ENCODE measurements at places on chromosomes 3 and 15.

- no peak for DNase-seq
Measured at GRCh38 chr3:1955750-1956149, 142.9 kb upstream of the CNTN4 start.

- DNase-seq = peak; percentile 70
Measured at GRCh38 chr15:41870689-41871081, 23.2 kb downstream of the SPTBN5 start.

- DNase-seq = no peak
Measured at GRCh38 chr3:125129512-125129997, 73.8 kb upstream of the HEG1 start.

GRCh38 chr3:37466660-37467359 lies 292.4 kb upstream of the LRRFIP2 start:
- no peak for DNase-seq

Data from activated CD4-positive, alpha-beta T cell treated with anti-CD3 and anti-CD28 coated beads, Interleukin-2, amount 10 ng/mL, durations not matched to agents 7 days and 5 days (primary cell).